ENCODE measurements at places on chromosomes 12 and 14. TPM values are rescaled to one million over a fixed set of nuclear protein-coding genes. Genes with fewer than 3 reads are reported as not detected.

Gene BRAP
- 18.8 TPM for total RNA-seq

- no peak for DNase-seq
These were observed 9.4 kb downstream of the MYBPC1 start for GRCh38 chr12:101604132-101604531.

DNA sequence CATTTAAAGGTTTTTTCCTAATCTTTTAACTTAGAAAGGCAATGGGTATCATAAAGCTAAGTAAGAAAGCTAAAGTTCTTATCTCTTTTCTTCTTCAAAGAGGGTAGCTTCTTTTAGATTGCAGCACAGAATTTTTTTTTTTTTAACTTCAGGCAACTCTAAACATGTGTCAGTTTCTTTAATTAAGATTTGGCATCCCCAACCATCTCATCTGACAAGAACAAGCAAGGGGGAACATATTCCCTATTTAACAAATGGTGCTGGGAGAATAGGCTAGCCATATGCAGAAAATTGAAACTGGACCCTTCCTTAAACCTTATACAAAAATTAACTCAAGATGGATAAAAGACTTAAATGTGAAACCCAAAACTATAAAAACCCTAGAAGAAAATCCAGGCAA lies 14.3 kb upstream of the IFNG start:
- no peak for DNase-seq

Gene MUCL1
- not detected for total RNA-seq

Gene SLC6A13
- not detected for total RNA-seq

Gene KIF26A
- 0.48 TPM for total RNA-seq

Gene PTPN6
- 31.3 TPM for total RNA-seq

- DNase-seq, result no peak
These were observed 141.2 kb upstream of the RTL1 start for GRCh38 chr14:101044741-101045140.

Gene OR4K1
- total RNA-seq, result not detected

Gene CLEC9A
- total RNA-seq, result not detected

DNA sequence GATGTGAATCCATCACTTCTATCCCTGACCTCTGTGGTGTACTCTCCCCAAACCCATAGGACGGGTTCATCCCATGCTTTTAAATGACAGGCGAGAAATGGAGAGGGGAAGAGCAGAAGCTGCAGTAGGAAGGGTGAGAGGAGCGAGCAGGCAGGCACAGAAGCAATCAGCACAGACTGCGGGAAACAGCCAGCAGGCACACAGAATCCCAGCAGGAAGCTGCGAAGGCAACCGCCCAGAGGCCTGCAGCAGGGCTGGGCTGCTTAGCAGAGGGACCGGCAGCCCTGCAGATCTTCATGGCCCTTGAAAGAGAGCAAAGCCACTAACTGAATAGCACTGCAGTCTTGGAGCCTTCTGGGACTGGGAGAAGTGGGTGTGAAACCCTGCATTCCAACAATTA lies 287.0 kb upstream of the FKBP4 start:
- DNase-seq, result no peak

Gene AGAP2
- under 0.01 TPM for total RNA-seq

Gene FAM90A1
- 0.63 TPM for total RNA-seq

Gene MBIP
- total RNA-seq, result 10.5 TPM

GRCh38 chr12:116455540-116456329 lies 103.4 kb upstream of the MAP1LC3B2 start:
- peak; percentile 82 for DNase-seq

Measured in kidney epithelial cell (primary cell).